ENCODE measurements at places on chromosomes 2 and 18.

DNA sequence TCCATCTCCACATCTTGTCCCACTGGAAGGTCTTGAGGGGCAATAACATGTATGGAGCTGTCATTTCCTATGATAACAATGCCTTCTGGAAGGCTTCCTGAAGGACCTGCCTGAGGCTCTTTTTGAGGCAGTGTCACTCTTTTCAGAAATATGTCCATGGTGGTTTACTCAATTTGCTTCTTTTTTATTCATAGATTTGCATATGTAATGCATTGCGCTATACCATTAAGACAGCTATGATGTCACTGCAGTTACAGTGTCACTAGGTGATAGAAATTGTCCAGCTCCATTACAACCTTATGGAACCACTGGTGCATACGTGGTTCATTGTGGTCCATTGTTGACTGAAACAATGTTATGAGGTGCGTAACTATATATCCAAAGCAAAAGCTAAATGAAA lies 19.9 kb downstream of the NABP1 start:
- no peak for DNase-seq

DNA sequence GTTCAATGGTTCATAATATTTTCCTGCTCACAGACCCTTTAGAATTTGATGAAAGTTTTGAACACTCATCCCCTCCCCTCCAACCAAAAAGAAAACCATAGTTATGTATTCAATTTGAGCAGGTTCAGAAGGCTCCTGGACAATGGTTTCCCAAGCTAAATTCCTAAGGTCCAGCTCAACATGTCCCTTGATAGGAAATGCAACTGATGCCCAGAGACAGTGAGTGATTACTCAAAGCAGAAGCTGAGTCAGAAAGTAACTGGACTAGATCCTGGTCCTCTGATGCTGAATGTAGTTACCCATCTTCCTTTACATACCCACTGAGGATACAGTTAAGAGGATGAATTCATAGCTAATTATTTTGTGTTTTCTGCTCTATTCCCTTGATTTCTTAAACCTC lies 218.9 kb upstream of the NCKAP5 start:
- DNase-seq: no peak

DNA sequence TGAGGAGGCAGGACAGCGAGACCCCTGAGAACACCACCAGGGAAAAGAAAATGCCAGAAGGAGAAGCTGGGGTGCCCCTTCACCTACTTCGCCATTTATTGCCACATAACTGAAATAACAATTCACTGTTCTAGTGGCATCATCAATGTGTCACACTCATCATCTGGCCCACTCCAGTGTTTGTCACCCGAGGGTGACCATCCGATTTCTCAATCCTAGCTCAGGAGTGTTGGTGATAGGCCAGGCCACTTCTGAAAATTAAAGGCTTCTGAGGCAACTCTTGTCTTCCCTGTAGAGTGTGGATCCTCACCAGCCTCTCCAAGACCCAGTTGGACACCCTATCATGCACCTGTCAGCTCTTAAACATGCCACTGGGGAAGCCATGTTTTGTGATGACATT lies 62.9 kb upstream of the BZW1 start:
- no peak for DNase-seq

DNA sequence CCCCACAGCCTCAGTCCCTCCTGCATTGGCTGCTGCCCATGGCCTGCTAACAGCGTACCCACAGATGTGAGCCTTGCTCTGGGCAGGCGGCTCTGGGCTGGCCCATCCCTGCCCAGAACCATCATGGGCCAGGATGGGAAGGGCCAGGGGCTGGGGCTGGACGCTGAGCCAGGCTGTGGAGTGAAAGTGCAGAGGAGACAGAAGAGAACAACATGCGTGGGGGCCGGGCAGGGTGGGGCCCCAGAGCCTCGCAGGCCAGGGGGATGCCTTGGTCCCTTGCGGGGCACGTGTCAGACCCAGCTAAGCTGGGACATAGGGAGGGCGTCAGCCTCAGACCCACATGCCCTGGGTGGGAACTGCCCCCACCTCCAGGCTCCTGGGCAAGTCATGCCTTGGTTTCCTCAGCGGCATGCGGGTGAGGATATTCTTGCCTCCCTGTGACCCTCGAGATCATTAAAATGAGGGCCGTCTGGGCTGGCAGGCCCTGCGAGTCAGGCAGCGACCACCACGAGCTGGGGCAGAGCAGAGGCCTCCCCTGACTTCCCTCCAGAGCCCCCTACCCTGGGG lies 27.3 kb downstream of the GPC1 start:
- DNase-seq: no peak

Measured in large intestine (tissue), 12 donors.